ENCODE measurements at places on chromosomes 11 and 22.
A peak's percentile ranks its signal among the peaks of the same experiment; 100 is the strongest.

- DNase-seq = no peak
Measured at GRCh38 chr11:12275818-12276217, 101.6 kb upstream of the PARVA start.

- DNase-seq = peak; percentile 30
Measured at GRCh38 chr11:87295237-87295636, 257.5 kb downstream of the TMEM135 start.

DNA sequence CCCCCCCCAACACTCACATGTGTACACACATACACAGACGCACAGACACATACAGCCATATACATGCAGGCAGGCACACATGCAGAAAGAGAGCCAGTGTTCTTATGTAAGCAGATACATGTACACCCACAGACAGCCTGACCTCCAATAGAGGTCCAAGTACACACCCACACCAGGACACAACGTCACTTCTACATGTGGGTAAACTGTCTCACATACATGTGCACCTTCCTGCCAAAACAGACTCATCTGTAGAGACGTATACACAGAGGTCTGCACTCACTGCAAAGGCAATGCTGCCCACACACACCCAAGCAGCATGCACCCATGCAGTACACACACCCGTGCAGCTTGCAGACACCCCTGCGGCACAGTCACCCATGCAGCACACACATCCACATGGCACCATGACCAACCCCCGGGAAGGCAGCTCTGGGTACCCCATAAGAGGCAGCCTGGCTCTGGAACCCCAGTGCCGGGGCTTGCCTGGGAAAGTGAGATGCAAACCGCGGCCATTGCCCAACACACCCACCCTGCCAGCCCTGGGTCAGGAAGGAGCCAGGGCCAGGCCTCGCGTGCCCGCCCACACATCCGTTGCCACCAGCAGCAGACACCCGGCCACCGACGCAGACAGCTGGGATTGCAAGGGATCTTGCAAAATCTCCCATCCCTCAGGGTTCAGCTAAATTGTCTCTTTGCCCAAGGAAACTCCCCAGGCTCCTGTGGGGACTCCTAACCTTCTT is 10.1 kb downstream of the CASTOR1 start:
- DNase-seq = no peak

DNA sequence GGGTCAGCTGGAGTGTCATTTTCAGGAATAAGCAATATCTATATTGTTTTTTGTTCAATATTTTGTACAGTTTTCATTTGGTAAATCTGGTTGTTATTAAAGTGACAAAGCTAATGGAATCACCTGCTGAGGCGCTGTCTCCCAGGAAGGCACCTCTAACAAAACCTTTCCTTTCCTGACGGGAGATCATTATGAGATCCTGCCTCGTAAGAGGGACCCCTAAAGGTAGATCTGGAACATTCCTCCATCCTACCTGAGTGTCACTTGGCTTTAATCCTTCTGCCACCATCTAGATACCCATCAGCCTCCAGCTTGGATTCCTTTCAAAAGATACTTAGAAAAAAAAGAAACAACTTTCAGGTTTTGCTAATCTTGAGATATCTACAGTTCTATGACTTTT is 157.7 kb downstream of the FAT3 start:
- no peak for DNase-seq

DNA sequence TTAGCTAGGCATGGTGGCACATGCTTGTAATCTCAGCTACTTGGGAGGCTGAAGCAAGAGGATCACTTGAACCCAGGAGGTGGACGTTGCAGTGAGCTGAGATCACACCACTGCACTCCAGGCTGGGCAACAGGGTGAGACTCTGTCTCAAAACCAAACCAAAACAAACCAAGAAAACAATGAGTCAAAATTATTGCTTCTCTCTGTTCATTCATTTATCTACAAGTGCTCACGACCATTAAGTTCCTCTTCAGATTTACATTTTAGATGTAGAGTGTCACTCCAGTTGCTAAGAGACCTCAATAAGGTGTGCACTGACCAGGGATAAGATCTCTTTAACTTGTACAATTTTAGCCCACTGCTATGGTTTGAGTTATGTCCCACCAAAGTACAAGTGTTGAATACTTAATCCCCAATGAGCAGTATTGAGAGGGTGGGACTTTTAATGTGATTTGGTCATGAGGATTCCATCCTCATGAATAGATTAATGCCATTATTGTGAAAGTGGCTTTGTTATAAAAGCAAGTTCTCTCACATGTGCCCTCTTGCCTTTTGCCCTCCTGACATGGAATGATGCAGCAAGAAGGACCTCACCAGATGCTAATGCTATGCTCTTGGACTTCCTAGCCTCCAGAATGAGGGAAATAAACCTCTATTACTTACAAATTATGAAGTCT is 7.8 kb downstream of the HNRNPUL2 start:
- DNase-seq = no peak

DNA sequence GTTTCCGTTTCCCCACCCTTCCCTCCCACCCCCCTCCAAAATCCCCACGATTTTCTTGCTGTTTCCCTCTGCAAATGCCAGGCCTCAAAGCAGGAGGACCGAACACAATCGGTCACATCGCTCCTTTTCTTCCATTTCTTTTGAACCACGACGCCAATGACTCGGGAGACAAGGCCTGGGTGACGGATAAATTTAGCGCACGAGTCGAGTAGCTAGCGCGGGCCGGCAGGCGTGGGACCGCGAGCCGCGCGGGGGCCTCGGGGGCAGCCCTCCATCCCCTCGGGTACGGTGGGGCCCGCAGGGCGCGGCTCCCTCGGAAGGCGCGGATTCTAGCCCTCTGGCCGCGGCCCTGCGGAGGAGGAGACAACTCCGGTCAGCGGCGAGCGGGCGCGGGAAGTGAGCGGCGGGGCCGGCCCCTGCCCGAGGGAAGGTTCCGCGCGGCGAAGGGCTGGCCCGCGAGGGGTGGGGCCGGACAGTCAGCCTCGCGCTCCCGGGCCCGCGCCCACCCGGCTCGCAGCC is 414 bp downstream of the JOSD1 start:
- no peak for DNase-seq

DNA sequence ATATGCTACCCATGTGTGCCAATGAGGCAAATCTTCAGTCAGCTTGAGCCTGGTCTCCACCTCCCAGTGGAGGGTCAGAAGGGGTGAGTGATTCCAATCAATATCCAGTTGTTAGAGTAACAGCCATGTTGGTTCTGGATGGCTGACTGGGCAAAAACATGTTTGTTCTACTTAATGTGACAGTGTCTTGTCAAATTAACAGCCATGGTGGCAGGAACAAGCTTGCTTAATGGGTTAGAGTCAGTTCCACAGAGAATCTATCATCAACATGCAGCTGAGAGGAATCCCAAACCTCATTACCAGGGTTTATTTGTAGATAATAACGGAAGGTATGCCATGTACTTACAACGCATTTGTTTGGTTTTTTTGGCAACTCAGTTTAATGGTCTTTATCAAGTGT is 133.2 kb downstream of the SLC17A6 start:
- DNase-seq = peak; percentile 34

GRCh38 chr11:74465291-74465708 is 2.0 kb downstream of the KCNE3 start:
- no peak for DNase-seq

GRCh38 chr11:73233211-73233610 is 15.1 kb downstream of the P2RY2 start:
- DNase-seq = no peak

DNA sequence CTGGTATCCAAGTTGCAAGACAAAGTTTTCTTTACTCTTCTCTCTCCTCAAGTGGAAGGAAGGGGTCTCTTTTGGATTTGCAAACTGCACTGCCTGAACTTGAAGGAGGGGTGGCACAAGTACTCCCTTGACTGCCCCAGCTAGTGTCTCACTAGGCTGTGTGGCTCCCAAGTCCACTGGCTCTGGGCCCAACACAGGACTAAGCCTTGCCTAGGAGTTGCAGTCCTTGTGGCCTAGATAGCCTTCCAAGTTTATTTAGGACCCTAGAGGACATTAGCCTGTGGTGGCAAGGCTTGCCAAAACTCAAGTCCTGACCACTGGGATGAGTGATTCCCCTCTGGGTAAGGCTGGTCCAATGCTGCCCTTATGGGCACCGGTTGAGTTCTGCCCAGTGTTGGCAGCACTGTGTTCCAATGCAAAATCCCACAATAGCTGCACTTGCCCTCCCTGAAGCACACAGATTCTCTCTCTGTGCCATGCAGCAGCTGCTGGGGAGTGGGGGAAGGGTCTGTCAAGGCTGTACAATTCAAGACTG is 10.2 kb upstream of the WEE1 start:
- no peak for DNase-seq

DNA sequence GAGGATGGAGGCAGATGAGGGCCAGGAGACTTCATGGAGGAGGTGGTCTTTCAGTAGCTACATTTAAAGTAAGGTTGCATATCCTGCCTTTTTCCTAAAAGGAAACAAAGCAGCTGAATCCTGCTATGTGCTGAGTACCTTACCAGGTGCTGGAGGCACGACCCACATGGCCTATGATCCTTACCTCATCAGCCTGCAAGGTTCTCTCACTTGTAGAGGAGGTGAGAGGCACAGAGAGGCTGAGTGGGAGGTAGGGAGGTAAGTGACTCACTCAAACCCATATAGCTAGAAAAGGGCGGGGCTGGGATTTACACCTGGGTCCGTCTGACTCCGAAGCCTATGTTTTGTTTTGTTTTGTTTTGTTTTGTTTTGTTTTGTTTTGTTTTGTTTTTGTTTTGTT is 75.8 kb downstream of the BUD13 start:
- DNase-seq = no peak

GRCh38 chr11:44382118-44382517 is 72.2 kb upstream of the ALX4 start:
- DNase-seq = no peak

GRCh38 chr11:103483996-103484395 is 374.8 kb downstream of the DYNC2H1 start:
- DNase-seq = no peak

GRCh38 chr22:44648085-44648820 is 53.8 kb upstream of the PRR5 start:
- DNase-seq = no peak

GRCh38 chr11:36365907-36366306 is 69.8 kb downstream of the PRR5L start:
- no peak for DNase-seq

- DNase-seq = no peak
Measured at GRCh38 chr11:131899950-131900580, 529.6 kb downstream of the NTM start.

GRCh38 chr11:35148163-35148837 is 9.3 kb downstream of the CD44 start:
- no peak for DNase-seq

DNA sequence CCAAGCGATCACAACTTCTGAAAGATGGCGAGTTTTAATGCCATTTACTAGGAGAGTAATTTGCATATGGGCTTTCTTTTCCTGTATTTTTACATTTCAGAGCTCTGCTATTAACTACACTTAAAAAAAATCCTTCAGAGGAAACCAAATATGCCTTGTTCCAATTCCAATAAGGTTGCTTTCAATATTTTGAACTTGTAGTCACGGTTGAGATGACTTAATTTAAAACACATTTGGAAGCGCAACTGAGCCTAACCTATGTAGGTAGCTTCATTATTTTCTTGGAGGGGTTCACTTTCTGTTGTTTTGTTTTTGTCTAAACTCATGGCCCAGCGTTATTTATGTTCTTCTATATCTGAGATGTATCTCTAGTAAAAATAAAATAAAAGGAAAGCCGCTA is 93.4 kb downstream of the BLID start:
- no peak for DNase-seq

DNA sequence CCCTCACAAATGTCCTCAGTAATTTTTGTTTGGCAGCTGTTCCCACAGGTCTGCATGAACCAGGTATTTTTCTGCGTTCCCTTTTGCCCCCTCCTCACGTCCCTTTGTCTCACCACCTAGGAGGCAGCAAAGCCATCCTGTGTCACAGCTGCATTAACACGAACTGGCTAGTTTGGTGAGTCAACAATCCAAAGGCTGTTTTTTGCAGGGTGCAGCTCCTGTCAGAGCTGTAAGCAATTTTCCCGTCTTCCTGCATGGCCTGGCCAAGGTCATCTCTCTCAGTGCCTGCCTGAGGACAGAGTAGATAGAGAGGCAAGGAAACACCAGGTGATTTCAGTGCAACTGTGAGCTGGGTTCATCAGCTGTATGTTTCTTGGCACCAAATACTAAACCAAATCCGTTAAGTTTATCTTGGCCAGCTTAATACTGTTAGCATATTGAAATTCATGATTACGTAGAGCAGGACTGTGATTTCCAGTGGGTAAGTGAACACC is 20.6 kb upstream of the VSIG10L2 start:
- DNase-seq = peak; percentile 54

GRCh38 chr22:50104141-50104544 is 14.3 kb downstream of the MOV10L1 start:
- DNase-seq = no peak

DNA sequence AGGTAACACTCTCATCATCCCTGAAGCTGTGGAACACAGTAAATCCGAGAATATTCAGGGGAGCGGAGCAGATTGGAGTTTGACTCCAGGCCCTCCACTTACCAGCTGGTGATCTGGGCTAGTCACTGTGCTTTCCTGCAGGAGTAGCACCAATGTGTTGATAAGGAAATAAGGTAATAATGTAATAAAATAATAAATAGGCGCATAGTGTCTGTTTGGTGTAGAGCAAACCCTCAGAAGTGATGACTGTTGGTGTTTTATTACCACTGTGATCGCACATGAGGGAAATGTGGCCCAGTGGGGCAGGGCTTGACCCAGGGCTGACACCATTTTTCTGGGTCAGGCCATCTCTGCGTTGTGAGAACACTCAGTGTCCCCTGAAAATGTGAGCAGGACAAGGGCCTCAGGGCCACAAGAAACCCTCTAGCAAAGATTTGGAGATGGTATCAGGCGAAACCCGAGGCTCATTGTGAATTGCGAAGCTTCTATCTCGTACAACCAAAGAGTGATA is 563.9 kb upstream of the B3GAT1 start:
- DNase-seq = no peak

DNA sequence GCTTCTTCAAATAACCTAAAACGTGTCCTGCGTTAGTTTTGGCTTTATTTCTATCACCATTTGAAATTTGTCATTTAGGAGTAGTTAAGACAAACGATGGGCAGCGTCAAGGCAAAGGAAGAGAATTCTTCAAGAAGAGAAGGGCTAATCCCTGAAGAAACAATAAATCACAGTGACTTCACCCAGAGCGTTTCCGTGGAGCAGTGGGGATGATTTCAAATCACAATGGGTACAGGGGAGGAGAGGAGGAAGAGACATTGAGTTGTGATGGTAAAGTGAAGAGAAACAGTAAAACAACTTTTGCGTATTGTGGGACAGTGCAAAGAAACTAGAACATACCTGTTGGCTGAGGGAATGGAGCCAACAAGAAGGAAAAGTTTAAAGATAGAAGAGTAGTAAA is 9.7 kb downstream of the PDGFD start:
- no peak for DNase-seq

- no peak for DNase-seq
Measured at GRCh38 chr11:9596926-9597464, 23.5 kb downstream of the WEE1 start.

- DNase-seq = no peak
Measured at GRCh38 chr11:77193911-77194830, 66.1 kb downstream of the MYO7A start.

Data from NCI-H1092 treated with DMSO at 0.1 percent for 48 hours (cell line).